ENCODE measurements at places on chromosomes 11 and 22.
A peak's percentile ranks its signal among the peaks of the same experiment; 100 is the strongest.

DNA sequence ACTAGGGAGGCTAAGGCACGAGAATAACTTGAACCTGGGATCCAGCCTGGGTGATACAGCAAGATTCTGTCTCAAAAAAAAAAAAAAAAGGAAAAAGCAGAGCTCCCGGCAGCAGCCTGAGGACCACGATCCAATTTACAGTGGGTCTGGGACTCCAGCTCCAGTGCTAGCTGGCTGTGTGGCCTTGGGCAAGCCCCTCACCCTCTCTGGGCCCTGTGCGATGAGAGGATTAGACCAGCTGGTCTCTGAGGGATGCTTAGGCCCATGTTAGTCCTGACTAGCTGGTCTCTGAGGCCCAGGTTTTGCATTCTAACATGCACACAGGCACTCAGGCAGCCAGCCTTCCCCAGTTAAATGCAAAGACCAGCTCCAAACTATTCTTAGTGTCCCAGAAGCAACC lies 13.7 kb downstream of the CARD10 start:
- no peak for DNase-seq

DNA sequence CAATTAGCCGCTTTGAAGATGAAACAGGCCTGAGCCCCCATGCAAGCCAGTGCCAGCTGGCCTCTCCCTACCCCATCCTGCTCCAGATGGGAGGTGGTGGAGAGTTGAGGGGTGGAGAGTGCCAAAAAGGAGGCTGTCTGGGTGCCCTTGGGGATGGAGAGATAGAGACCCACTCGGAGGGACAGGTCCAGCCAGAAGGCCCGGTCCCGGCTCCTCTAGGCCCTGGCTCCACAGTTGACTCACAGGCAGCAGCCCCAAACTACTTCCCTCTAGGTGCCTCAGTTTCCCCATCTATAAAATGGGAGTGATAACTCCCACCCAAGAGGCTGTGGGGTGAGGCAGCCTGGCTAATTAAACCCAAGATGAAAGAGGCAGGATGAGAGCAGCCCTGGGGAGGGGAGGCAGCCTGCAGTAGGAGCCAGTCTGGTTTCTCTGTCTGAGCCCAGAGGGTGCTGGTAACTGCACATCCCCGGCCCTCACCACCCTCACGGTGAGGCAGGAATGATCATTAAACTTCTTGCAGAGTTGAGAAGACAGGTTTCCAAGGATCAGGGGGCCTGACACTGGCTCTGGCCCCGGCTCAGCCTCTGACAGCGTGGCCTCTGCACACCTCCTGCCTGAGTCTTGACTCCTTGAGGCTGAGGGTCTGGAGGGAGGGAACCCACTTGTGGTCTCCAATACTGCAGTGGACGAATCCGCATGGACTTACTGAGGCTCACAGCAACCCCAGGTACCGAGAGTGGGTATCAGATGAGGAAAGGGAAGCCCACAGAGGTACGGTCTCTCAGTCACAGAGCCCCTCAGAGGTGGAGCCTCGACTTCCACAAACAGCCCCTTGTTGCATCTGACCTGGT lies 1.4 kb upstream of the AP5B1 start:
- no peak for DNase-seq

DNA sequence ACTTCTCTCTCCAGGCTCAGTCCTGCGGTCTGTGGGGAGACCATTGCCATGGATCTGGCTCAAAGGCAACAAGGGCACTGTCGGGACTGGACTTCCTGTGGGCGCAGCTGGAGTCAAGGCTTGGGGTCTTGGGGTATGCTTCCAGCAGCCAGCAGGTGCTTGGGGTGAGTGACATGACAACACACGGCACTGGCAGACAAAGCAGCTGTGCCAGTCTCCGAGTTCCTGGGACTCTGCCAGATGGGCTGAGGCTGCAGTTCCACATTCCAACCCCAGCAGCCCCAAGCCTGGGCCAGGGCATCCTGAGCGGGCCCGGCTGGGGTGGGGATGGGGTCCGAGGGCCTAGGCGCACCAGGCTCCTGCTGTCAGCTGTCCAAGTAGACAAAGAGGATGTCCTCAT lies 12.3 kb downstream of the GUCD1 start:
- DNase-seq: no peak

DNA sequence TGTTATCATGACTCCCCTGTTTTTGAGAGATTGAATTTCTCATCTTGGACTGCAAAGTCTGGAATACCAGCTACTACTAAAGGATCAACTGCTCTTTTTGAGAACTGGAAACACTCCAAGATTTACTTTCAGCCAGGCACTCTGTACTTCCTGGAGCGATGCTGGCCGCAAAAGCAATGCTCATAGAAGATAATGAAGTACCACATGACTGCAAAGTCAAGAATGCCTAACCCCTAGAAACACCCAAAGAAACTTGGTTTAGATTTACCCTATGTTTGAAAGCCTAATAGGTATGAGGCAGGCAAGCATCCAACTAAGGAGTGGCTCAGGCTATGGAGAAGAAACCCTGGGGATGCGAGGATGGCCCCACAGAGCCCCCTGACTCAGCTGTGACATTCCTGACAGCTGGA lies 47.7 kb upstream of the ARHGAP20 start:
- no peak for DNase-seq

GRCh38 chr11:133887692-133888332 lies 42.5 kb upstream of the SPATA19 start:
- DNase-seq: no peak

GRCh38 chr11:82533628-82534327 lies 199.9 kb downstream of the FAM181B start:
- DNase-seq: no peak

- no peak for DNase-seq
Observed at GRCh38 chr22:48719978-48720661, 1107.6 kb downstream of the BRD1 start.

- DNase-seq: no peak
Observed at GRCh38 chr11:132719684-132720083, 812.6 kb downstream of the OPCML start.

DNA sequence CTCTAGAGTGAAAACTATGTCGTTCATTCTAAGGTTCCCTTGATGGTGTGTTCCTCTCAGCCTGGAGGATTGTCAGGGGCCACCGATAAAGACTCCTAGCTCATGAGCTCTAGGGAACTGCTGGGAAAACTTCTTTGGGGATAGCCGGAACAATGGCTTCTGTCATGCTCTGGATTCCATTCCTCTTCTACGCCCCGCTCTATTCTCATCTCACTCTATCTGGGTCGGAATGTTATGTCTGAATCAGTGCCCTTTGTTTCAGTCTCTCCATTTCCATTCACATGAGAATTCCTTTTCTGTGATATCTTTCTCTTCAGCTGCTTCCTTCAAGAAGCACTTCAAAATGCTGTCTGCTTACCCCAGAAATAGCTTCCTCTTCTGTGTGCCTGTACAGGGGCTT lies 16.9 kb upstream of the SLCO2B1 start:
- no peak for DNase-seq

GRCh38 chr11:87422566-87422965 lies 384.8 kb downstream of the TMEM135 start:
- no peak for DNase-seq

GRCh38 chr11:57776031-57776521 lies 14.5 kb downstream of the CTNND1 start:
- DNase-seq: peak; percentile 41

GRCh38 chr22:50677493-50678217 lies 5.0 kb downstream of the SHANK3 start:
- no peak for DNase-seq

DNA sequence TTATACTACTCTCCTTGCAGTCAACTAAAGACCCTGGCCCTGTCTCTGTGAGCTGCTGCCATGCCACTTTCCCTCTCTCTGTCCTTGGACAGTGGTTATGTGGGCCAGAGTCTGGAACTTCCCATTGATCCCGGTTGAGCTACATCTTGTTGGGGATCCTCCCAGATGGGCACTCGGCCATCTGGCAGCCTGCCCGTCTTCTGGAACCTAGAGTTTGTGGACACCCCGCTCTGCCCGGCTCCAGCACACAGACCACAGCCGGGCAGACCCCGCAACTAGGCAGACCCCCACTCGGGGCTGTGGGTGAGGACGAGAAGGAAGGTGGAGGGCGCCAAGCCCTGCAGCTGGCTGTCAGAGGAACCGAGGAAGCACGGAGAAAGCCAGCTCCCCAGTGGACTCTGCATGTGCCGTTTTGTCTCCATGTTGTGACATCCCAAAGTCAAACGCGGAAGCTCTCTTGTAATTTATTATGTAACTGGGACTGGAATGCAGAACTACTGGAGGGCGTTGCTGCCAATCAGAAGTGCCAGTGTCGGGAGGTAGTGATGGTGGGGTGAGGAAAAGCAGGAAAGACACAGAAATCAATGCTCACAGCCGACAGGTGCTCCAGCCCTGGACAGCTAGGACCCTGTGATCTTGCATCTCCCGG lies 207.7 kb downstream of the CEP164 start:
- DNase-seq: no peak

DNA sequence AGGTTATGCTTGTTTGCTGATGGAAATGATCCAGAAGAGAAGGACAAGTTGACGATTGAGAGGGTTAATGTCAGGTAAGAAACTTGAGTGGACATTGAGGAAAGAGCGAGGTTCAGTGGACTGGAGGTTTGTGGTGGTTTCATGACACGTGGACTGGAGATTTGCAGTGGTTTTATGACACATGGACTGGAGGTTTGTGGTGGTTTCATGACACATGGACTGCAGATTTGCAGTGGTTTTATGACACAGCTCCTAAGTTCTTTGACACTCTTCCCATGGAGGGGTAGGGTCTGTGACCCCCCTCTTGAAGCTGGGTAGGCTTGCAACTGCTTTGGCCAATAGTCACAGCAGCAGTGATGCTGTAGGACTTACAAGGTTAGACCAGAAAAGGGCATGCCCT lies 5.4 kb upstream of the MAPK8IP2 start:
- no peak for DNase-seq

GRCh38 chr11:70029861-70030380 lies 48.2 kb upstream of the ANO1 start:
- no peak for DNase-seq

GRCh38 chr11:11034476-11034875 lies 176.6 kb upstream of the ZBED5 start:
- DNase-seq: no peak

DNA sequence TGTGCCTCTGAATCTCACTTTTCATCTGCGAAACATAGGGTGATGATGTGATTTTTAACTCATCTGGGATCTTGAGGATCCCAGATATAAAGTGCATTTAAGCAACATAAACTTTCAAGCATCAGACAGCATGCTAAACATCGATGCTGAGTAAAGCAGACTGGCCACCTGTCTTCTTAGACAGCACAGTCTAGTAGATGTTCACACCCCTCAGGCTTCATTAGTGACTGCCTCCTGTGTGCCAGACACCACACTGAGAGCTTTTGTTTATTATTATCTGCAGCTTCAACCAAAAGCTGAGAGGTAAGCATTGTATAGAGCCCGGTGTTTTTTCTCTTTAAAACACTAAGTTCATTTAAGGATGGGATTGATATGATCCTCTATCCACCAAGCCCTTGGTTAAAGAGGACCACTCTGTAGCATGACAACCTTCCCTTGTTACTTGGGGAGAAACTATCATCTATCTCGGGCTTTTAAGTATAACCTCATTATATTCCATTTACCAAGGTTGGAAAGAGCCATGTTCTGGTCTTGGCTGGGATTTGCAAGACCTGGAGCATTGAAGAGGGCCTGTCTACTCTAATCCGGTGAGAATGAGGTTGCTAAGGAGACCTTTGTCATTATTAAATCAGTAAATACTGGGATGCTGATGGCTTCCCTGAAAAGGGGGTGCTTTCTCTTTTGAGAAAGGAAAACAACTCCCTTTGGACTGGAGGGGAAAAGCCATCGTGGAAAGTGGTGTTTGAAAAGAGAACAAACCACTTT lies 114.2 kb upstream of the SEZ6L start:
- no peak for DNase-seq

GRCh38 chr22:46113110-46113909 lies 37.0 kb upstream of the PPARA start:
- DNase-seq: no peak

DNA sequence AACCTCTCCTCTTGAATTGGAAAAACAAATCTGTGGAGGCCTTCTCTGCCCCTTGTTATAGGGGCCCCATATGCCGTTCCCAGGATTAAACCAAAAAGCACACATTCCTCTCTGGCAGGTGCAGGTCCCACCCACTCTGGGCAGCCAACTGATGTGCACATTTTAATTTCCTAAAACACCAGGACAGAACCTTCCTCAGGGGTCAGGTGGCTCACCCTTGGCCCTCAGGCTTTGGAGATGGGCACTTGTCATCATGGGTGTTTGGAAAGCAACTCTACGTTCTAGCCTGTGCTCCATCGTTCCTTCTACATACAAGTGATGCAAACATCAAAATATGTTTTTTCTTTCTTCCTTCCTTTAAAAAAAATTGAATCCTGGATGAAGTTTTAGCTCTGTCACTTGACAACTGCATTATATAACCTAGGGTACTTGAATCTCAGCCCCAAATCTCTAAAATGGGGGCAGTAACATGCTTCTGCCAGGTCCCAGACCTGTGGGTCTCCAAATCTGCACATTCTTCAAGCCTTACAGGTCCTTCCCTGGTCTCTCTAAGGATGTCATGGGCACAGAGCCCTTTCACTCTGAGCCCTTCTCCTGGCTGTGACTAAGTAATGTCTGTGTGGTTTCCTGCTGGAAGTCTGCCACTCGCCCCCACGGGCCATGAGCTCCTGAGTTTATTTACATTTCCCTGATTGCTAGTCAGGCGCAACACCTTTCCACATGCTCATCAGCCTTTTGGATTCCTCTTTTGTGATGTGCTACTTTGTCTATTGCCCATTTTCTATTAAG lies 43.8 kb downstream of the KCNQ1OT1 start:
- DNase-seq: peak; percentile 39

GRCh38 chr22:41302021-41302767 lies 869 bp downstream of the ZC3H7B start:
- DNase-seq: no peak

GRCh38 chr11:64859542-64860414 lies 15.3 kb upstream of the CDC42BPG start:
- no peak for DNase-seq

DNA sequence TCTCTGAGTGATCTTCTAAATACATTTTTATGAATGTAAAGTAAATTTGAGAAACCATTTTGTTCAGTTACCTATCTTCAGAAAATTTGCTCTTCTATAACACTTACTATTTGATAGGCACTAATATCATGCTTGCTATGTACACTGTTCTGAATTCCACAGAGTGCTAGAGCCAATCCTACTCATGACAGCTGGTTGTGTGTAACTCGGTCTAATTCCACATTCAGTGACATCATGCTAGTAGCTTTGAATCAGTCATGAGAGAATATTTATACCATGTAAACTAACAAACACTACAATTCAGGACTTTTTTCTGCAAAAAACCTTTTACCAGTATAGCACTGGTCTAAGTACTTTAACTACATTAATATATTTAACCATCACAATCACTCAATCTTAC lies 902.9 kb downstream of the DLG2 start:
- no peak for DNase-seq
